MG63 (cell line): ENCODE measurements at places on chromosomes 2 and 18. TPM values are rescaled to one million over a fixed set of nuclear protein-coding genes. Genes with fewer than 3 reads are reported as not detected.

GNLY gene
- not detected in 2 replicates for total RNA-seq

NT5DC4 gene
- not detected in 2 replicates for total RNA-seq

ATP8B1 gene
- 61.4 and 68.0 TPM in 2 replicates for total RNA-seq

PXDN gene
- 204 and 346 TPM in 2 replicates for total RNA-seq

MBP gene
- total RNA-seq: not detected in 2 replicates

SP140 gene
- total RNA-seq: 0.17 and 0.56 TPM in 2 replicates

NBAS gene
- 27.9 and 78.9 TPM in 2 replicates for total RNA-seq
